ENCODE measurements at places on chromosomes 6 and 20. TPM values are rescaled to one million over a fixed set of nuclear protein-coding genes. Genes with fewer than 3 reads are reported as not detected.

DNA sequence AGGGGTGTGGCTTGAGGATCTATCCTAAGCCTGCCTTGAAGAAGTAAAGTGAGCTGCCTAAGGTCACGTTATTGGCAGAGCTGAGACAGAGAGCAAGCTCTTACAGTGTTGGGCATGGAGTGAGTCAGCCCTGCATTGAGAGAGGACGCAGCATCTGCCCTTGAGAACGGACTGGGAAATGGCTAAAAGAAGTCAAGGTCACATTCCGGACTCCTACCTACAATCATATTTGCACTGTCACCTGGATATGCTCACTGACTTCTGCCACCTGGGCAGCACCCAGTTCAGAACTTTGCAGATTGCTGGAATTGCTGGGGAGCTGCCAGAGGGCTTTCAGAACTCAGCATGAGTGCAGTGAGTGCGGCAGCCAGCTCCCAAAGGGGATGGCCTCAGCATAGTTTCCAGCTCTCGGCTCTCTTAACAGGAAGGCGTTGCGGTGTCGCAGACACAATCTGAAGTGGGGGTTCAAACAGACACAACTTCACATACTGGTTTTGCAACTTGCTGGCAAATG, 199.3 kb upstream of the SGK1 start:
- peak; percentile 87 for DNase-seq

DNA sequence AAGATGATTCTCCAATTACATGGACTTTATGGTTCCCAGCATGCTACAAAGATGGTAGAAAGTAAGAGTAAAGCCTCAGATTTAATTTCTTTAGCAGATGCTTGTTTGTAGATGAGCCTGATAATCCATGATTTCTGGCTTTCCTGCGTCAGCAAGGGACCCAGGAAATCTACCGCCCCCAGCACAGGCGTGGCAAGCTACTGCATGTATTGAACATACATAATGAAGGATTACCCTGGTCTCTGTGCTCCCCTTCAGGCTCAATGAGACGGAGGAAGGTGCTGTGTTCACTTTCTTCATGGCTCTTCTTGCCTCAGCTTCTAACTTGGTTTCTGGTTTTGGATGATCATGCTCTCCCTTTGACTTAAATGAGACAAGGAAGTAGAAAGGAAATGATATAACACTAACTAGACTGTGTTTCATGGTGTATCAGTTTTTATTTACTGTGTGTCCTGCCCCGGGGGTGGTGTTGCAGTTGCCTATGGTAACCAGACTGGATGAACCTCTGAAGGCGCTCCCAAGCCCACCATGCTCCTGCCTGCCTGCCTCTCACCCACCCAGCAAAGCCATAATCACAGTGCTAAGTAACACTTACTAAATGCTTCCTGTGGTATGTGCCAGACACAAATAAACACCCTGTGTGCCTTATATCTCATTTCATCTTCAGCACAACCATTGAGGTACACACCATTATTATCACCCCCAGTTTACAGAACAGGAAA, 17.9 kb downstream of the GCM1 start:
- no peak for DNase-seq

- peak; percentile 84 for DNase-seq
These were observed 202.7 kb upstream of the MARCKS start for GRCh38 chr6:113654396-113654795.

GRCh38 chr20:42112161-42112560, 494.0 kb upstream of the CHD6 start:
- DNase-seq = no peak

GRCh38 chr6:42045538-42046460, 4.5 kb upstream of the TAF8 start:
- DNase-seq = peak; percentile 65

GRCh38 chr6:110617057-110617456, 140.6 kb upstream of the SLC22A16 start:
- no peak for DNase-seq

DNA sequence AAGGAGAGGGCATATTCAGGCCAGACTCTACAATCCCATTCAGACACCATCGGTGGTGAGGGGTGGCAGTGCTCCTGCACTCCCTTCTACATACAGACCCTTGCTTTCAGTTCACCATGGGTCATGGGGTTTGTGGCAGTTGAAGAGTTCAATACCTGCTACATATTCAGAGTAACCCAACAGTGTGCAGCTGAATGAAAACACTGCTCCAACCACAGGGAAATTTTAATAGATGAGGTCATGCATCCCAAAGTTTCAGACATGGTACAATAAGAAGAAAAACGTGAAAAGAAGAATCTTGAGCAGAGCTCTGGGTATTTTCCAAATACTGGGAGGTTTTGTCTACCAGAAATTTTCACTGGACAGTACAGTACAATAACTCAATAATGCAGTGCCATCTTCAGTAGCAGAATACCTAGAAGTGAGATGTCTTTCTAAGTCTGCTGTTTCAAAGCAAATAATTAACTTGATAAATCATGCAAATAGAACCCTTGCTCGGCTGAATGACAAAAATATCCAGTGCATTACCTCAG, 162.1 kb downstream of the PTPRK start:
- no peak for DNase-seq

GRCh38 chr6:148396926-148397325, 54.3 kb downstream of the SASH1 start:
- no peak for DNase-seq

DNA sequence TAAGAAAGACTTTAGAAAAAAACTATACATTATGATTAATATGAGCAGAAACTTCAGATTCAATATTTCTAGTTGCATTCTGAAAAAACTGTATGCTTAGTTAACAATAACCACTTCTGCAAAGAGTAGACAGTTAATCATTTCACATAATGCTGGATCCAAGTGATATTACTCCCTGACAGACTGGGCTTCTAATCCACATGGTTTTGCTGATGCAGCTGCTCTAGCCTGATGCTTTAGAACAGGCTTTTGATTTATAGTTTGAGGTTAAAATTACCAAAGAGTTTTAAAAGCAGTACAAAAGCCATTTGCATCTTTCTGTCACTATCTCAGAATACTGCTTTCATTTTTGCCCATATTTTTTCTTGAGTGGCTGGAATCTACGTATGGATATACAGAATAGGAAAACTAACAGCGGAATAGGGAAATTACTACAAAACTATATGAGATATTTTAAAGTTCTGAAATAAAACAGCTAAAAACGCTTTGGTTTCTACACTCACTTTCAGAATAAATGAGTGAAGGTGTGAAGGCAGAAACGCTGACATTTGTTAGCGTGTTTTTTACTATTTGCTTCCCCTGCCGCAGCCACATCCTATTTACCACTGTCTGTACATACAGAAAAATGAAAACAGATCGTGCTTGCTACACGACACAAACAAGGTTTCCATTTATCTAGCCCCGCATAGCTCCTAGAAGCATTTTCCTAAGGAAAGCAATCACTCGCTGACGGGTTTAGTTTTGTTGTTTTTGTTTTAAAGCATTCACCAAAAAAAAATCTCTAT, 61.7 kb downstream of the METTL24 start:
- DNase-seq = peak; percentile 24

- no peak for DNase-seq
These were observed 672.1 kb downstream of the MAFB start for GRCh38 chr20:40016890-40017289.

DNA sequence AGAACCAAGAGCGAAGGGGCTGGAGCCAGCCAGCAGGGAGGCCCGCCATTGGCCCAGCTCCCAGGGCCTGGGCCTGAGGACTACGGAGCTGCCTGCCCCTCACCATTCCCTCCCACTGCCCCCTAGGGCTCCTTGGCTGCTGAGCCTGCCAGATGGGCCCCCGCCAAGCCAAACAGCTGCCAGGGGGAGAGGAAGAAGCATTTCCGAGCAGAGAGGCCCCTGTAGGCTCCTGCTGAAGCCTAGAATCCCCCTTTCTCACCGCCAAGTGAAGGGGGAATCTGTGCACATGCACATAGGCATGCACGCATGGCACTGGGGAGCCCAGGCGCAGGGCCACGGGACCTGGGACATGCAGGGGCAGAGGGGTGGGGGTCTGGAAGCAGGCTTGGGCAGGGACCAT, 28.5 kb upstream of the MRPS18A start:
- DNase-seq = no peak

DNA sequence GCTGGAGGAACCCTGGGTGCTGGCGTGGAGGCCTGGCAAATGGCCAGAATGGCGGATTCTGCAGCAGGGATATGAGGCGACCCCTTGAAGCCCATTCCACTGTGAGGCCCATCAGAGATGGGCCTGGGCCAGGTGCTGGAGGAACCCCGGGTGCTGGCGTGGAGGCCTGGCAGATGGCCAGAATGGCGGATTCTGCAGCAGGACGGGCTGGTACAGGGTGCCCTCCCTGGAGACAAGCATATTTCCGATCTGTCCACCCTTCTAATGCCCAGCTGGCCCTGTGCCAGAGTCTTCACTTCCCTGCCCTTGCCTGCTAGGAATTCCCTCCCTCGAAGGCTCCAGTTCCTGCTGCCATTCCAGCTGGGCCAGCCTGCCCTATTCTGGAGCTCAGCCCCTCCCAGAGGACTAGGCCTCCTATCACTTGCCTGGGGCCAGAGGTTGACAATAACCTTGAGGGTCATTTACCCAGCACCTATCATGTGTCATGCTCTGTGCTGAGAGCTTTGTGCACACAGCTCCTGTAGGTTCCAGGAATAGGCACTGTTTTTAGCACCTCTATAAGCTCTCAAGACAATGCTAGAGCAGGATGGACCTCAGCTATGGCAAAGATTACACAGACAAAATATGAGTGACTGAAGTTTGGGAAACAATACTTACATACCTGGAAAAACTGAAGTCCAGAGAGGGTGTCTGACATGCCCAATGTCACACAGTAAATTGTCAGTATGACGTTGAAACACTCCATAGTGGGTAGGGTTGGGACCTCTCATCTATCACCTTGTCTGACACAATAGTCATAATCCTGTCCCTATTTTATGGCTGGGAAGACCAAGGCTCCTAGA, 21.4 kb downstream of the SUN5 start:
- no peak for DNase-seq

DNA sequence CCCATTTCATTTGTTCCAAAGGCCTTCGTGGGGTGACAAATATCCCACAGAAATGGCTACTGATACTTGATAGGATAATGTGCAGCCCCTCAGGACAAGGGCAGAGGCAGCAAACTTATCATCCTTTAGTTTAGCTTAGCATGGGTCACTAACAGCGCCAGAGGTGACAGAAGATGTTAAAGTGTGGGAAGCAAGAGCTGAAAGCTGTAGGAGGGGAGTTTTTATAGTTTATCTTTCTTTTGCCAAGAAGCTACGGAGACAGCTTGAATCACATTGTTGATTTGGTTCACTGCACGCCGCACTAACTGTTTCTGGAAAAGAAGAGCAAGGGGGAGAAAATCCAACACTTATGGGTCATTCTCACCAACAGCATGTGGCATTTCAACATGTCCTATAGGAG, 773.9 kb upstream of the MMS22L start:
- no peak for DNase-seq

DNA sequence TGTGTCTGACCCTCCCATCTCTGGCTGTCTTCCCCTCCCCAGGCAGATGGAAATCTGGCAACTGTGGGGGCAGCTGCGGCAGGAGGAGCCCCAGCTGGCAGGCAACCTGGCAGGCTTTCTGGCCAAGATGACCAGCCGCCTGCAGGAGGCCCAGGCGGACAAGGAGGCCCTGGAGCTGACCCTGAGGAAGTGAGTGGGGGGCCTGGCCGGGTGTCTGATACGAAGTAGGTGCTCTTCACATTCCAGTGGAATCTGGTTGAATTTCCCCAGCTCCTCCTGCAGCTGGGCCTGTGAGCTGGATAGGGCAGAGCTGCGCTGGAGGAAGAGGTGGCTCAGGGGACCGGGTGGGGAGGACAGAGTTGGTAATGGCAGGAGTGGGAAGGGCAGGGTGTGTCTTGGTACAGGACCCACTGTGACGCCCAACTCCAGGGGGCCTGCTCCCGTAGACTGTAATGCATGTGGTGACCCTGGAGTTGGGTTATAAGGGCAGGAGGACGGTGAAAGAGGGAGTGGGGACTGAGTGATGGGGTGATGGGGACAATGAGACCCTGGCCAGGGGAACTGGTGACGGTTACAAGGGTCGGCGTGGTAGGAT, 19.7 kb downstream of the RAB44 start:
- DNase-seq = no peak

DNA sequence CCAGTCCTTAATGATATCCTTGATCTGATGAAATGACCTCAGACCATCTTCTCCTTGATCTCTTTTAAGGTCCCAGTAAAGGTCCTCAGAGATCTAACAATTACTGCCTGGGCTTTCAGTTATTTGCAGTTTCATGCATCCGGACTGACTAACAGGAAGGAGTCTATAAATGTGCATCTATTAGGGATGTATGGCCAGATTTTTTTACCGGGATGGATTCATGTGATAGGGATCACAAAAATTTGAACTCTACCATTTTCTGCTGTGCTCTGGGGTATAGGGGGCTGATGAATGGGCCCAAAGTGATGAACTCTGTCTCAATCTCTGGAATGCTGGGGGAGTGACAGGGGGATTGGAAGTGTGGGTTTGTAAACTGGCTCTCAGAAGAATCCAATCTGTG, 36.2 kb upstream of the SCUBE3 start:
- DNase-seq = no peak

GRCh38 chr20:54197621-54198604, 10.0 kb upstream of the PFDN4 start:
- DNase-seq = no peak

DNA sequence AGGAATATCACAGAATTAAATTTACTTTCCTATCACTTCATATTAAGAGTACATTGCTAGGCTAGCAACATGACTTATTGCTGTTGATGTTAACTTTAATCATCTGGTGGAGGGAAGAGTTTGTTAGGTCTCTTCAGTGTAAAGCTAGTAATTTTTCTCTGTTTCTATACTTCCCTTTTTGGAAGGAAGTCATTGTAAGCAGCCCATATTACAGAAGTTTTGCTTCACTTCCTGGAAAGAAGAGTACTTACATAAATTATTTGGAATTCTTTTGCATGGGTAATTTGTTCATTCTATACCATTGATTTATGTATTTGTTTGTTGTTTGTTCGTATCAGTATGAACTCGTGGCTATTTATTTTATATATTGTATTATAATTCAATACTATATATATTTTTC, 405.2 kb downstream of the RFPL4B start:
- no peak for DNase-seq

DNA sequence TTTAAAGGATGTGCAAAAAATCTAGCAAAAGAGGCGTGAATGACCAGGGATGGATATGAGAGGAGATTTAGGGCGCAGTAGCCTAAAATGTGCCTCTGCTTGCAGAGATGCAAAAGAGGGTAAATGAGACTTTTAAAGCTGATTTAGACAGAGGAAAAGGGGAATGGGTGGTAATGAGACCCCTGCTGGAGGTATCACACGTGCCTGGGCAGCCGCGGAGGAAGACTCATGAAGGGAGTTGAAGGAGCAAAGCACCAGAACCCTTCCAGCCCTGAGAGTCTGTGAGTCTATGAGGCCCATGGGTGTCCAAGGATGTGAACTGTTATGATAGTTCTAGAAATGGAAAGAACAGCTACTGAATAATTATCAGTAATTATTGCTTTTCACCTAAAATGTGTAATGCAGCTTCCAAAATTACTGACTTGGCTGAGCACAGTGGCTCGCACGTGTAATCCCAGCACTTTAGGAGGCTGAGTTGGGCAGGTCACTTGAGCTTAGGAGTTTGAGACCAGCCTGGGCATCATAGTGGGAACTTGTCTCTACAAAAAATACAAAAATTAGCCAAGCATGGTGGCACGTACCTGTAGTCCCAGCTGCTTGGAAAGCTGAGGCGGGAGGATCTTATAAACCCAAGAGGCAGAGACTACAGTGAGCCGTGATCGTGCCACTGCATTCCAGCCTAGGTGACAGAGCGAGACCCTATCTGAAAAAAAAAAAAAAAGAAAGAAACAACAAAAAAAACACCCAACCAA, 38.2 kb upstream of the TIAM2 start:
- DNase-seq = no peak

Gene RGS19
- 63.9 TPM for total RNA-seq

Gene DTNBP1
- 18.5 TPM for total RNA-seq

Gene PABPC1L
- total RNA-seq = 41.3 TPM

Gene HLA-DRA
- 1,058 TPM for total RNA-seq

Gene CLVS2
- total RNA-seq = not detected

Gene PROKR2
- total RNA-seq = not detected

Data from left lung (tissue), 14 donors.